ENCODE measurements at places on chromosomes 2 and 18.

GRCh38 chr2:166766220-166766619, 122.1 kb upstream of the XIRP2 start:
- DNase-seq: no peak

GRCh38 chr18:62576845-62577512, 54.2 kb downstream of the ZCCHC2 start:
- DNase-seq: no peak

DNA sequence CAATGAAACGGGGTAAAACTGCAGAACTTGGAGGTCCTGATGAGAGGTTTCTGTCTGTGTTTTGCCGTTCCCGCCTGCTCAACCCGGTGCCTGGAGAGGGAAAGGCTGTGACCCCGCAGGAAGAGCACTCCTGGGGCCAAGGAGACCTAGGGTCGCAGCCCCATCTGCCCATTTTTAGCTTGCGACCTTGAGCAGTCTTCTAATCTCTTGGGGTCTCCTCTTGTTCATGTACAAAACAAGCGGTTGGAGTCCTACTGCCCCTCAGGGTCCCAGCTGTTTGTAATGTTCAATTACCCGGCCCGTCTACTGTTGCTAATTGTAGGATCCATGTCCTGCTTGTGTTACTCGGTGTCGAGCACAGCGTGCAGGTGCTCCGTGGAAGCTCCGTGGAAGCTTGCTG, 104.5 kb downstream of the PTGR3 start:
- no peak for DNase-seq

DNA sequence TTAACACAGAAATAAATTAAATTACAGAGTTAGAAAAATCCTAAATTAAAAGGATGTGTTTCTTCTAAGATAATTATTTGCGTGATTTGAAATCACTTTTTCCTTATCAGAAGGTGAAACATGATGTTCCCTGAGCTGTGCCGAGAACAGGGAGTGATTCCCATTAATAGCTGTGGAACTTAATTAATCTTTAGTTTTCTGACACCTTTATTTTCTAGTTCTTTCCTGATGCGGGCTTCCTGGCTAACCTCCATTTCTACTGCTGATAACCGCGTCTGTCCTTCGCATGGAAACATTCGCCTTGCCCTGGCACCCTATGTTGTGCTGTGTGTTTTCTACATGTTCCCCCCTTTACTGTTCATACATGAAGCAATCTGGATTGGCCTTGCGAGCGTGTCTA, 172.9 kb downstream of the FAM210A start:
- no peak for DNase-seq

- DNase-seq: no peak
Measured at GRCh38 chr2:94872088-94872618, 923 bp downstream of the TEKT4 start.

- DNase-seq: peak; percentile 9
Measured at GRCh38 chr18:45621061-45621511, 5.8 kb downstream of the SLC14A2 start.

GRCh38 chr2:175973373-175973772, 28.7 kb downstream of the LNPK start:
- DNase-seq: no peak

DNA sequence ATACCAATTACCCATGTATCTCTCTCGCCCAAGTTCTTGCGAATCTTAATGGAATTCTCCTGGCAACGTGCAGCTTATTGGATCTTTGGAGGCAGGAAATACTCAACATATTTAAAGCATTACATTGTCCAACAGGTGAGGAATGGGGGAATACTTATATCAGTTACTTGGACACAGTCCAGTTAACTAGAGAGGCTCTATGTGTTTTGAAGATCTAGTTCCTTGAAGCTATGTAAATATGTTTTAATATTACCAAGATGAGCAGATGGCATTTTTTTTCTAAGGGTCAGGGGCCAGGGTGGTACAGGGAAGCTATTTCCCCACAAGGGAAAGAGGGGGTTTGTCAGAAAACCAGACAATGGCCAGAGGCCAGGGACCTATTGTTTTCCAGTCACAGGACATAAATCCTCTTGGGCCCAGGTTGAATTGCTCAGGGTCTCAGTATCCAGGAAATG, 26.8 kb upstream of the MC5R start:
- DNase-seq: no peak

DNA sequence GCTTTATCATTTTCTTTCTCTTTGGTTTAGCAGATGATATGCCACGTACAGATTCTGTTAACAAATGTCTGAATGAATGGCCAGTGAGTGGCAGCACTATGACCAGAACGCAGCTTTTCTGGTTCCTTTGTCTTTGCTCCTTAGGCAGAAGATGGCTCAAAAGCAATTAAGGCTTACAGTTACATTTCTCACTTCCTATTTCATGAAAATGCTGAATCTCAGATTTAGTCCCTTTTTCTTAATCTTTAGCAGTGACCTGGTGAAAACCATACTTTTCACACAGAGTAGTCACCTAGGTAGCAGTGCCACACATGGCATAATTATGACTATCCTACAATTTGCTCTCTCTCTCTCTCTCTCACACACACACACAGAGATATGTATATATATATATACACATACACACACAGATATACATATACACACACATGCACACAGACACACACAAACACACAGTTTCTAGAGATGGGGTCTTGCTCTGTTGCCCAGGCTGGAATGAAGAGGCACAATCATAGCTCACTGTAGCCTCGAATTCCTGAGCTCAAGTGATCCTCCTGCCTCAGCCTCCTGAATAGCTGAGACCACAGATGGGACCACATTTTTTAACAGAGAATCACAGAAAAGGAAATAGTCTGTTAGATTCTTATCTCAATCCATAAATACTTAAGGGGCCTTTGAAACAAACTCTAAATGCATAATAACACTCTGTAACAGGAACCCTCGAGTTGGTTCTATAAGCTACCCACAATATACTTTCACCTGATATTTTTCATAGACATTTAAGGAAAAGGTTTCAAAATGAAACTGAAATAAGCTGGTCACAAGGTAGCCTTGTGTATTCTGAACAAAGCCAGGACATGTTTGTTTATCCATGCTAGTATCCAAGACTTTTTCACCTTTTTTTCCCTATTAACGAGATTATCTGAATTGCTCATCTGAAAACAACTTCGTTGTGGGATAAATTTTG, 11.6 kb downstream of the PDE6D start:
- no peak for DNase-seq

GRCh38 chr2:178325268-178325667, 125.7 kb downstream of the PRKRA start:
- DNase-seq: no peak

DNA sequence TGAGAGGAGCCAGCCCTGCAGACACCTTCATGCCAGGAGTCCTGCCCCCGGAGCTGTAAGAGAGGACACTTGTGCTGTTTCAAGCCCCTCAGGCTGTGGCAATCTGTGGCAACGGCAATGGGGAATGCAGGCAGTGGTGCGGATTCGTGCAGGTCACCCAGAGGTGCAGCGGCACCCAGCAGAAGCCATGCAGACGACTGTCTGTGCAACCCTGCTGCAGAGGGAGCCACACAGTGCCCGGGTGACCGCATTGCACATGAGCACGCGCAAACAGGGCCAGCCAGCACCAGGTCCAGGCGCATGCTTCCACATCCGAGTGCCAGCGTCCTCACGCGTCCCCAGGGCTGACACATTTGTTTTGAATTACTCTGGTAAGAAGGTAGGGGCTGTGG, 84.8 kb upstream of the GPC1 start:
- no peak for DNase-seq
